Right ventricle myocardium inferior (tissue), 1 donor: ENCODE measurements at places on chromosomes 12 and 14.

- DNase-seq, result peak; percentile 65
These were observed 6.9 kb upstream of the ACVRL1 start for GRCh38 chr12:51900323-51900889.

- DNase-seq, result no peak
These were observed 149.0 kb upstream of the PWP1 start for GRCh38 chr12:107536613-107537012.

- DNase-seq, result peak; percentile 81
These were observed 57.2 kb upstream of the USP44 start for GRCh38 chr12:95608252-95609033.

DNA sequence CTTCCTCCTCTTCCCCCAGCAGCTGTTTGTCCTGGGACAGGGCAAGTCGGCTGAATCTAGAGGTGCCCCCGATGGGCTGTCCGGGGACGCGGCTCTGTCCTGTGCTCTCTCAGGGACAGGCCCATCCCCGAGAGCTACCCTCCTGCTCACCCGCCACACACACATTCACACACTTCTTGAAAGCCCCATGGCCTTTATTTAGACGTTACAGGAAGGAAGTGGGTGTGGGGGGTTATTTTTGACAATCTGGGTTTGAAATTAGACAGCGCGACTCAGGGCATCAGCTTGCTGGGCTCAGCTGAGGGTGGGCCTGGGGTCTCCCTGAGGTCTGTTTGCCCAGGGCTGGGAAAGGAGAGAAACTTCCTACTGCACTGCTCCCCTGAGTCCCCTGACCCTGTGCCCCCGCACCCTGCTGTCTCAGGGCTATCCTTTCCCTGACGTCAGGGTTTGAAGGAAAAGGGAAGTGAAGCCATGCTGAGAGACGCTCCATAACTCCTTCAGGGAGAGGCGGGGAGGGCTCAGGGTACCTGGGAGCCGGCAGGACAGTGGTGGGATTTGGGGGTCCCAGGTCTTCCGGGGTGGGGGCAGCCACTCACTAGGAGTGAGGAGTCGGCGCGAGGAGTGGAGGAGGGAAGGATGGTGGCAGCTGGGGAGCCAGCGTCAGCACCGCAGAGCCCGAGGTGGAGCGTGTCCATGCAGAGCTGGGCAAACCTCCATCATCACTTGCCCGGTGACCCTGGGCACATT lies 8.1 kb downstream of the PTPN6 start:
- peak; percentile 73 for DNase-seq

DNA sequence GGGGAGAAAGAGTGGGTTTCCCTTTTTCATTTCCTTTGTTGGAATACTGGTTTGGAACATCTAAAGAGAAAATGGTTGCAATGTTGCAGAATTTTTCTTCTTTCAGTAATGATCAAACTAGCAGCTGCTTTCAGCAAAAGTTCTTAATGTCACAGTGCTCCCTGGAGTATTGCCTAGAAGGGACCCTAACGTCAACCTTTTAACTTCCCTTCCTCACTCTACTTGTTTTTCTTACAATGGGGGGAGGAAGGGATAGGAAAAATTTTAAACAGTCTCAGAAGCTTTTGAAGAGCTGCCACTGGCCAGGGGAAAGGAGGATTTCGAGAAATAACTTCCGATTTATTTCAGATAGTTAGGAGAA lies 521.8 kb downstream of the MED13L start:
- no peak for DNase-seq

GRCh38 chr12:54392485-54393206 lies 8.1 kb upstream of the ZNF385A start:
- DNase-seq, result no peak

DNA sequence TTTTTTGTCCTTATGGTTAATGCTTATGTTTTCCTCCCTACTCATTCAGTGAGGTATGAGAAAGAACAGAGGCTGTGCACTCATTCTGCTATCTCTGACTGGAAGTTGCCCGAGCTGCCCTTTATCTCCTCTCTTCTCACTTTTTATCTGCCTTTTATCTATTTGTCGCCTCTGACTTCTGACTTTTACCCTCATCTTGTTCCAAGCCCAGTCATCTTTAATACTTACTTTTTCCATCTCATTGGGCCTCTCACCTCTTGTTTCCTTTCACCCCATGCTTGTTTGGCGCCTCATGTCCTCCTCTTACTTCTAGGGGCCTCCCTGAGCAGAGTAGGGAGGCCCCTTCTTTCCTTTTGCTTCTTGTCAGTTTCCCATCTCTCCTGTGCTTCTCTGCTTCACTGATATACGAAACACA lies 50.7 kb downstream of the DIP2B start:
- DNase-seq, result no peak

DNA sequence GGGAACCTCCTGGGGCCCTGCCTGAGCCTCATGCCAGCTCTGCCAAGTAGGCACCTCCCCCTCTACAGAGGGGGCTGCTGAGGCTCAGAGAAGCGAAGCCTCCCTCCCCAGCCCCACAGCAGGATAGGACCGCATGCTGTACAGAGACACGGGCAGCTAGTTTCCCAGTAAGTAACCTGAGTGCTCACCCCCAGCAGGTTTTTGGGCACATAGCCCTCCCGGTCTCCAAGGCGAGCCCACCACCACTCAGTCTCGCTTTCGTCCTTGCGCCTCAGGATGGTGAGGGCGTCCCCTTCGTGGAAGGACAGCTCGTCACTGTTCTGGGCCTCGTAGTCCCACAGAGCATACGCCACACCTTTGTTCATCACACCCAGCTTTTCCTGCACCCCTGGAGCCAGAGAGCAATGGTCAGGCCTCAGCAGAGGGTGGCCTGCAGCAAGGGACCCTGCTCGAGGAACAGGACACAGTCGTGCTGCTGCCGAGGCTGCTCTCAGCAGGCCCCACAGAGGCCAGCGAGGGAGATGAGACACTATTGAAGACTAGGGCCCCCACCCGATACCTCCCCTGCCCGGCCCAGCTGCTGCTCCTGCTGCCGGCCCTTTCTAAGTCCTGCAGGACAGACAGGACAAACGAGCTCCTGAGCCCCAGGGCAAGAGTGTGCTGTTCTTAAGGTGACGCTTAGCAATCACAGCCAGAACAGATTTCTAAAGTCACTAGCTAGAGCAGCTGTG lies 20.4 kb downstream of the ZFYVE21 start:
- DNase-seq, result peak; percentile 55

DNA sequence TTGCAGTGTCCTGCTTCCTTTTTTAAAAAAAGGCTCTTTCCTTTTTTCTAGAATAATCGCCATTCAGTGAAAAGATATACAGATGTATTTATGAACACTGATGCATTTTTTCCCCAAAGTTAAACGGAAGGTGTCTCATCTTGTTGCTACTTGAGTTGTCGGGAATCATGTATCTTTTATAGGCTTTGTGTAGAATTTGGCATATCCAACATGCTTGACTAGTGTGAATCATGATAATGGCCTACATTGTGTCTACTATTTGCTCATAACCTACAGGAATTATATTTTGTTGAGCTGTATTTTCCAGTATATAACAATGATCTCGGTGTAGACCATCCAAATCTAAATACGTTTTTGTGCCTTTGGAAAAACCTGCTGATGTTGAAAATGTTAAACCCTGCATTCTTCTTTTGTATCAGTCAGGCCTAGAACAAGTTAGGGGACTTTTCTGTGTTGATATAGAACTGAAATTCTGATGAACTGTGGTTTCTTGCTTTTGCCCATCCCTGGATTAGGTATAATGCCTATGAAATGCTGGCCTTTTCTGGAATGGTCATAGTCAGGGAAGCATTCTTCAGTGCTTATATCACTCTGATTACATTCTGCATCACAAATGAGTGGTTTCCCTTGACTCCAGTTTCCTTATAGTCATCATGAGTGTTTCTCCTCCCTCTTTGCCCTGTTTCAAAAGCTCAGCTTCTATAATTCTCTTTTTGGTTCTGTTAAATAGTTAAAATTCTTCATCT lies 10.8 kb downstream of the BMAL2 start:
- no peak for DNase-seq

GRCh38 chr14:34247605-34248004 lies 214.4 kb downstream of the SPTSSA start:
- DNase-seq, result no peak

GRCh38 chr14:45095143-45095542 lies 11.2 kb downstream of the PRPF39 start:
- DNase-seq, result no peak

GRCh38 chr12:91059211-91059610 lies 1.4 kb upstream of the KERA start:
- DNase-seq, result no peak

DNA sequence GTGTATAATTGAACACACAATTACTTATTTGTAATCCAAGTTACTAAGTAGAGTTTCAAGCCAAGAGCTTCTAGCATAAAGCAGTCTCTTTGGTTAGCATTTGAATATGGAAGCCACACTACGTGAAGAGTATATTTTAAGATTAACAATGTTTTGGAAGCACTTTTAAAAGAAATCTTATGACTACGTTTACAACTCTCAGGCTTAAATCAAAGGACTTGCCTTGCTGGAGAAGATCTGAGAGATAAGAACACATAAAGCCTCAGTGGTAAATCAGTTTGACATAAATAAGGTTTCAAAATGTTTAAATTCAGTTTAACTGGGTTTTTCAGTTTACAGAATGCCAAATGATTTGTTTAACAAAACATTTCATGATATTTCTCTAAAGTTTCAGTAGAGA lies 161.9 kb upstream of the PDE3A start:
- no peak for DNase-seq

- no peak for DNase-seq
These were observed 33.3 kb downstream of the ATP2A2 start for GRCh38 chr12:110314308-110314707.

GRCh38 chr14:95460647-95461478 lies 55.6 kb downstream of the SYNE3 start:
- no peak for DNase-seq

DNA sequence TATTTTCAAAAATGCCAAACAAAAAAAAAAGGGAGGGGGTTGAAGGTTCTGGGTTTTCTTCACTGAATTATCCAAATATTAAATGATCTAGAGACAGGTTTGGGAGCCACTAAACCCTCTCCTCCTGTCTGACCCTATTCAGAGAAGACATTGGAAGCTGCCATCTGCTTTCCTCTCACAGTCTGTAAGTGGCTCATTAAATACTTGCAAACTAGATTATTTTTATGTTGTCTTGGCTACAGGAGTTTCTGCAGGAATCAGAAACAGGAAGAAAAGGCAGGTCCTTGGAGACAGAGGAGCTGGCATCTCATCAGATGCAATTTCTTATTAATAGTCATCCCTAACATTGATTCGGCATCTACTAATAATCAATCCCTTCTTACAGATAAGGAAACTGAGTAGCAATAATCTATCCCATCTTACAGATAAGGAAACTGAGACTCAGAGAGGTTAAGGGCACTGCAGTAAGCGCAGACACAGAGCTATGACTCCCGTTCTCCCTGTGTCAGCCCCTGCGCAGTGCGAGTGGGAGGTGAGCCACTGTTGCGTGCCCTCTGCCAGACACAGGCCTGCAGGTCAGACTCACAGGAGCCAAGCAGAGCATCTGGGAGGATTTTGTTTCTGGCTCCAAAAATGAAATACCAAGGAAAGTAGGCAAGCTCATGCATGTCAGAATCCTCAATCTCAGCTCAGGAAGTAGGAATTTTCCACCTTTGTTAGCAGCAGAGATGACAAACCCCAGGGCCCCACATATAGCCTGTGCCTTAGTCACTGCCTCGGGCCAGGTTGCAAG lies 11.0 kb downstream of the BDKRB2 start:
- DNase-seq, result no peak

DNA sequence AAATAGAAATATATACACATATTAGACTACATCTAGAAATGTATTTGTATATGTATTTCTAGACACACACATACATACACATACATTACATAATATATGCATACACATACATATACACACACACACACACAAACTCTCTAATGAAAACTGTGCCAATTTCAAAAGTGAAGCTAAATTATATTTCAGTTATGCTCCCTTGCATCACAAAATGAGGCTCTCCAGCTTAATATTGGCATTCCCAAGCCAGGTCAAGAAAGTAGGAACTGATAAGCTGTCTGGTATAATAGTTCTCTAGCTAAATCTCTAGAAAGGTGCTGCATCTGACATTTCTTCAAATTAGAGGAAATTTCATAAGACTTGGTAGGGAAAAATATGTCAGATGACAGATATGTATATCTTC lies 56.9 kb downstream of the GARIN6 start:
- no peak for DNase-seq

GRCh38 chr12:27823038-27823437 lies 43.0 kb upstream of the MANSC4 start:
- DNase-seq, result no peak

DNA sequence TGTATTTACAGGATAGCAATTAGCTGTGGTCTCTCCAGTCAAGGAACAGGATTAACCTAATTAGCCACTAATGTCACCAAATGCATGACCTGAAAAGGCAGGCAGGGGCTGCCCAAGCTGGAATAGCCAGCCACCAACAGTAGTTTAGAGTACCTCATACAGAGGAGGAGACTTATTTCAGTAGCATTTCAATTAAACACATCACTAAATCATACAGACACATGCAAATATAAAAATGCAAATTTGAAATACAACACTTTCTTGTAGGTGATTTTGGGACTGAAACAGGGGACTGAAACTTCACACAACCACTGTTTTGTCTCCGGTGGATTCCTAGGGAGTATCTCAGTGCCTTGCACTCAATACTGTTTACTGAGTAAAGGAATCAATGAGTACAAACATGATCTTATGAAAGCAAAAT lies 636 bp upstream of the IFNG-AS1 start:
- no peak for DNase-seq

DNA sequence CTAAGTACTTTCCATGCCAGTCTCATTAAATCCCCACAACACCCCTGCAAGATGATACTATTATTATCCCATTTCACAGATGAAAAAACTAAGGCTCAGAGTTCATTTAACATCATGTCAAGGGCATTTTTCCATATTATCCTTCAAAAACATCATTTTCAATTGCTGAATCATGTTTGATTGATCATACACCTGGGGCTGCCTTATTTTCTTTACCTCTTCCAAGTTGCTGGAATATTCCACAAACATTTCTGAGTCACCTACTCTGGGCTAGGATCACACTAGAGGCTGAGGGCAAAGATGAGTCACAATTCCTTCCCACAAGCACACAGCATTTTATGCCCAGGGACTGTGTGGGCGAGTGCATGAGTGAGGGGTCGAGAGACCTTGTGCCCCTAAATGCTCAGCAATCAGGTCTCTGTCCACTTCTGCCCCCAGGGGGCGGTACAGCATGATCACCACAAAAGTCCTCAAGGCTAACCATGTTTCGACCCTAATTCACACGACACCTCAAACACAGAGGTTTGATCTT lies 14.1 kb upstream of the TMEM119 start:
- DNase-seq, result no peak

DNA sequence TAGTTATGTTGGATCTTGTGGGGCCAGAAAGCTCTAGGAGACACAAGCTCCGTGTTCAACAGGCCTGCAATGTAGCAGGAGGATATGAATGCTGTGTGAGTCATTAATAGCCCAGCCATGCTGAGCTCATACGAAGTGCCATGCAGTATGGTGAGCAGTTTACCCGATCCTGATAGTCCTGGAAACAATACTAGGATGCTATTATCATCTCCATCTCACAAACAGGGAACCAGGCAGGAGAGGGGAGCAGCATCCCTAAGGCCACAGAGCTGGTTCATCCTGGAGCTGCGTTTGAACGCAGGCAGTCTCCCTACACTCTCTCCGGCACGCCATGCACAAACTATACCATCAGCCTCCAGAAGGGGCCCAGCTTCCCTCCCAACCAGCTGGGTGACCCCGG lies 20.5 kb downstream of the TTC7B start:
- no peak for DNase-seq

GRCh38 chr12:121770813-121771625 lies 22.5 kb downstream of the RHOF start:
- peak; percentile 65 for DNase-seq

GRCh38 chr14:54570631-54571415 lies 3.9 kb downstream of the SAMD4A start:
- no peak for DNase-seq

- DNase-seq, result no peak
These were observed 45.5 kb downstream of the TSPAN11 start for GRCh38 chr12:30972035-30972434.
